ENCODE measurements at places on chromosomes 12 and 14. TPM values are rescaled to one million over a fixed set of nuclear protein-coding genes. Genes with fewer than 3 reads are reported as not detected.
A peak's percentile ranks its signal among the peaks of the same experiment; 100 is the strongest.

OASL gene
- total RNA-seq, result not detected

DNA sequence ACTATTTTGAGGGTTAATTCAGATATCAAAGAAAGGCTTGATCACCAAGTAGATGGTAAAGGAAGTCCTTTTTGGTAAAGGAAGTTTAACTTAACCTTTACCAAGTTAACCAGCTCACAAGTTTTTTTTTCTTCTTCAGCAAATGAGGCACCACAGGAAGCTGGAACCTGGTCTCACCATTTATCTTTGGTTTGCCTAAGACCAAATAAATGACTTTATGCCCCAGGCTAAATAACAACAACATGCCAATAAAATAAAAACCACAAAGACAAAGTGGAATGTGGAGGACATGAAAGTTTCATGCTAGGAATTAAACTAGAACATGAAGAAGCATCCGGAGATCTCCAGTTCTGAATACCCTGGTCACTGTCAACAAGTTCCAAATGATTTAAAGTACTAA, 116.8 kb upstream of the PRICKLE1 start:
- DNase-seq, result no peak

- no peak for DNase-seq
Measured at GRCh38 chr14:50113381-50114035, 2.9 kb downstream of the VCPKMT start.

- peak; percentile 73 for DNase-seq
Measured at GRCh38 chr14:103653805-103654204, 24.8 kb downstream of the KLC1 start.

Data from G401 (cell line).